ENCODE measurements at places on chromosomes 2 and 18. TPM values are rescaled to one million over a fixed set of nuclear protein-coding genes. Genes with fewer than 3 reads are reported as not detected.

Gene CAPN14
- total RNA-seq, result 0.34 TPM

Gene NYAP2
- not detected for total RNA-seq

Gene TDRD15
- not detected for total RNA-seq

Gene KLHL41
- 1.7 TPM for total RNA-seq

Gene ASPRV1
- 0.34 TPM for total RNA-seq

Gene C18orf54
- 4.7 TPM for total RNA-seq

Gene SCN9A
- total RNA-seq, result 0.33 TPM

Gene SLC4A1AP
- total RNA-seq, result 27.6 TPM

Gene KCNJ13
- 27.0 TPM for total RNA-seq

Gene SLC14A1
- not detected for total RNA-seq

Gene SP9
- total RNA-seq, result not detected

Gene EMX1
- not detected for total RNA-seq

Gene CFC1
- total RNA-seq, result not detected

Gene TMEM131
- 21.0 TPM for total RNA-seq

Gene CHRNG
- not detected for total RNA-seq

Gene AUP1
- 195 TPM for total RNA-seq

Gene SUCLG1
- total RNA-seq, result 78.8 TPM

Gene CLEC4F
- total RNA-seq, result 0.36 TPM

Gene ST6GAL2
- not detected for total RNA-seq

Gene TXNL1
- total RNA-seq, result 24.4 TPM

Gene FTCDNL1
- total RNA-seq, result 5.8 TPM

Gene ICA1L
- 2.8 TPM for total RNA-seq

Gene ESPNL
- not detected for total RNA-seq

Gene ACMSD
- not detected for total RNA-seq

Gene IL36RN
- total RNA-seq, result not detected

Gene SPIRE1
- total RNA-seq, result 47.1 TPM

Gene XPO1
- total RNA-seq, result 245 TPM

Gene CPLX4
- not detected for total RNA-seq

Gene ANKRD30BL
- 0.33 TPM for total RNA-seq

Gene SLC8A1
- 13.4 TPM for total RNA-seq

Gene KIF1A
- total RNA-seq, result 0.36 TPM

Gene NEUROD1
- not detected for total RNA-seq

Gene SH2D6
- total RNA-seq, result 1.4 TPM

Gene NEU2
- total RNA-seq, result not detected

Gene MBOAT2
- 22.3 TPM for total RNA-seq

Gene CGREF1
- 7.6 TPM for total RNA-seq

Gene MC2R
- not detected for total RNA-seq

Gene THADA
- total RNA-seq, result 26.6 TPM

Gene CTAGE1
- total RNA-seq, result not detected

Gene CD8B2
- total RNA-seq, result not detected

Gene PLCD4
- 9.6 TPM for total RNA-seq

Gene SERPINB4
- not detected for total RNA-seq

Gene HAAO
- total RNA-seq, result 0.69 TPM

Gene CPS1
- 36.6 TPM for total RNA-seq

Gene ACVR1C
- 1.0 TPM for total RNA-seq

Gene C2orf66
- total RNA-seq, result under 0.01 TPM

Gene PPM1G
- total RNA-seq, result 48.9 TPM

Gene GALNT1
- 35.1 TPM for total RNA-seq

Gene HNRNPLL
- 54.3 TPM for total RNA-seq

Gene ZNF385B
- total RNA-seq, result not detected

Gene MEMO1
- total RNA-seq, result 29.6 TPM

Gene TRIP12
- total RNA-seq, result 235 TPM

Gene ZSWIM2
- total RNA-seq, result not detected

Measured in melanocyte of skin (primary cell).